ENCODE measurements at places on chromosomes 2 and 18. TPM values are rescaled to one million over a fixed set of nuclear protein-coding genes. Genes with fewer than 3 reads are reported as not detected.
A peak's percentile ranks its signal among the peaks of the same experiment; 100 is the strongest.

GAD1 gene
- polyA plus RNA-seq, result not detected

MC4R gene
- polyA plus RNA-seq, result not detected

OBSL1 gene
- not detected for polyA plus RNA-seq

SKOR2 gene
- not detected for polyA plus RNA-seq

GRCh38 chr18:24518596-24518995, 58.2 kb downstream of the HRH4 start:
- no peak for DNase-seq
- no peaks in the 10 kb centered on the region for H3K36me3 ChIP-seq
- no peak overlapping the region for H3K4me3 ChIP-seq
- no peaks in the 10 kb centered on the region for H3K4me1 ChIP-seq
- no peaks in the 10 kb centered on the region for H3K27me3 ChIP-seq

DNA sequence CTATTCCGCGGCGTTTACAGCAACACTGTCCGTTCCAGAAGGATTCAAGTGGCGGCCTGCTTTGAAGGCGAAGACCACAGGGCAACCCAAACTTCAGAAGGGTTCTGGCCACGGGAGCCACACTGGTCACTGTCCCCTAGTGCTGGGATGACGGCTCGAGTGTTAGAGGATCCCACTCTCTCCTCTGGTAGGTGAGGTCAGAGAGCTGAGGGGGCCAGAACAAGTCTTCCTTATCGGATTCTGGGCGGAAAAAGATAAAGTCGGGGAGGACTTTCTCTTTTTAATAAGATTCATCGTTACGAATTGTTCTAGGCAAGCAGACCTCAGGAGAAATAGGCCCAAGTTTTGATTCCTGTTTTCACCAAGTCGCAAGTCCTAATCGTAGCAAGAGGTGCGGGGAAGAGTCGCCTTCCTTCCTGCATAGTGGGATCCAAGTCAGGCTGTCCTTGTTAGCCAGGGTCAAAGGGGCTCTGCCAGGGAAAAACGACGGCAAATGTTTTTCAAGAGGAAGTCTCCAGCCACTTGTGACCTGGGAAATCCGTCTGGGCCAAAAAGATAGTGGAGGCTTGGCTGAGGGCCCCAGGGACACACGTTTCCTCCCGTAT, 864 bp upstream of the MYL12A start:
- peaks cover 39% of the 10 kb centered on the region for H3K4me1 ChIP-seq
- DNase-seq, result peak; percentile 26
- H3K27ac ChIP-seq, result peak overlapping the region; percentile 85
- no peaks in the 10 kb centered on the region for H3K27me3 ChIP-seq
- peak overlapping the region; percentile 86 for H3K4me3 ChIP-seq

GRCh38 chr18:76205906-76206305, 289.1 kb downstream of the ZNF516 start:
- no peak overlapping the region for H3K4me3 ChIP-seq
- no peak overlapping the region for H3K27ac ChIP-seq
- H3K4me1 ChIP-seq, result no peaks in the 10 kb centered on the region
- no peaks in the 10 kb centered on the region for H3K36me3 ChIP-seq

GRCh38 chr18:10511236-10511635, 14.6 kb upstream of the NAPG start:
- no peaks in the 10 kb centered on the region for H3K27me3 ChIP-seq
- H3K36me3 ChIP-seq, result no peaks in the 10 kb centered on the region
- H3K27ac ChIP-seq, result no peak overlapping the region

DNA sequence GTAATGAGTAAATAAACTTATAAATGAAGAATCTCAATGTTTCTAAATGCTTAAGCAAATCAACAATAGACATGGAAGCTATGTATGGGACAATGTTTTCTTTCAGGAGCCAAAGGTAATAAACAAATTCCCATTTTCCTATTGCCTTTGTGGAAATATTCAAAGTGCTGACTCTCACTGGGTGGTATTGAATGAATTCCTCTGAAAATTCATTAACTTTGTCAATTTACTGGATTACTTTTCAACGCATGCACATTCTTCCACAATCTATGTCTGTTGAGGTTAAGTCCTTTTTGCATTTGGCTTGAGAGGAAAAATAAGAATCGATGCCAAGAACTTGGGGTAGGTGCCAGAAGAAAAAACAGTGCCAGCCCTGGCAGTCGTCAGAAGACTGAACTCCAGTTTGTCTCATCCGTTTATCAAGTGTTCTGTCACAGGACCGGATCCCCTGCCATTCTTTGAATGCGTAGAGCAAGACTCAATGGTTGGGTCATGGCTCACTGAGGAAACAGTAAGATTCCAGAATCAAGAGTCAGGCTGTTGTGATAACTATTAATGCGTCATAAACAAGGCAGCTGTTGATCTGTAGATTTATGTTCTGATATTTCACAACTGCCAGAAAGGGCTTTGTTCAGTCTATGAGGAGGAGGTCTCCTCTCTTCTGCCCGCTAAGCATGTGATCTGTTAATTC, 133.3 kb downstream of the GFPT1 start:
- H3K4me3 ChIP-seq, result no peak overlapping the region
- no peak overlapping the region for H3K27ac ChIP-seq
- H3K36me3 ChIP-seq, result no peaks in the 10 kb centered on the region

GRCh38 chr2:146661473-146662096, 1183.2 kb upstream of the ACVR2A start:
- H3K36me3 ChIP-seq, result no peaks in the 10 kb centered on the region
- no peak overlapping the region for H3K27ac ChIP-seq
- no peak overlapping the region for H3K4me3 ChIP-seq
- no peaks in the 10 kb centered on the region for H3K27me3 ChIP-seq
